ENCODE measurements at places on chromosomes 11 and 22. TPM values are rescaled to one million over a fixed set of nuclear protein-coding genes. Genes with fewer than 3 reads are reported as not detected.

Gene SYT12
- polyA plus RNA-seq, result 0.50 TPM

Gene CAPN5
- 28.8 TPM for polyA plus RNA-seq

Gene RIN1
- 9.5 TPM for polyA plus RNA-seq

Gene SCN2B
- 0.92 TPM for polyA plus RNA-seq

Gene DEPDC7
- polyA plus RNA-seq, result 12.5 TPM

DNA sequence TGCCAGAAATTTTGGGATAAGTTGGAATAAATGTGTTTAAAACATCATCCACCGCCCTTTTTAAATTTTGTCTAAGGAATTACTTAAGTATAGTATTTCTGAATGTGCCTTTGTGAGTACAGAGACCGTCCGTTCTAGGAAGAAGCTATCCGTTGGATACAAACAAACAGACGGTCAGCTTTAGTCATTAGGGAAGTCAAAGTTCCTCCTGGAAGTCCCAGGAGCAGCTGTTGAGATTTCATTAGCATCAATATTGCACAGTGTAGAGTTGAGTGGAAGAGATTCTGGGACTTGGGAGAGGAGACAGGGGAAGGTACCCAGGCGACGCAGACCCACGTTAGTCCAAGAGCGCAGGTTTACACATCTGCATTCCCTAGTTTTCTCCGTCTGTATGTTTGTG lies 15.7 kb upstream of the ADSL start:
- H3K27me3 ChIP-seq, result no peaks in the 10 kb centered on the region
- no peaks in the 10 kb centered on the region for H3K36me3 ChIP-seq
- H3K27ac ChIP-seq, result no peak overlapping the region

DNA sequence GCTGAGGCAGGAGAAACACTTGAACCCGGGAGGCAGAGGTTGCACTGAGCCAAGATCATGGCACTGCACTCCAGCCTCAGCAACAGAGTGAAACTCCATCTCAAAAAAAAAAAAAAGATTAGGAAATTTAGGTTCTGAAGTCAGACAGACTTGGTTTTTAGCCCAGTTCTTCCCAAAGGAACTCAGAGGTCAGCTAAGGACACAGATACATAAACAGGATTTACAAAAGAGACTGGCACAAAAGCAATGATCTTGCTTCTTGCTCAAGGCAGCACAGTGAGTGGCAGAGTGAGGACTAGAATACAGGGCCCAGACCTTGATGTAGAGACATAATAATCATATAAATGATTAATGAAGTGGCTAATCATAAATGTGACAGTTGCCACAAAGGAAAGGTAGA lies 25.4 kb upstream of the RRAS2 start:
- H3K36me3 ChIP-seq, result no peaks in the 10 kb centered on the region
- no peak for DNase-seq
- no peak overlapping the region for H3K27ac ChIP-seq
- peaks cover 23% of the 10 kb centered on the region for H3K27me3 ChIP-seq
- no peak overlapping the region for H3K4me3 ChIP-seq

- H3K4me1 ChIP-seq, result peaks cover 3% of the 10 kb centered on the region
- no peak overlapping the region for H3K4me3 ChIP-seq
These were observed 13.8 kb upstream of the TUBA8 start for GRCh38 chr22:18096823-18097222.

DNA sequence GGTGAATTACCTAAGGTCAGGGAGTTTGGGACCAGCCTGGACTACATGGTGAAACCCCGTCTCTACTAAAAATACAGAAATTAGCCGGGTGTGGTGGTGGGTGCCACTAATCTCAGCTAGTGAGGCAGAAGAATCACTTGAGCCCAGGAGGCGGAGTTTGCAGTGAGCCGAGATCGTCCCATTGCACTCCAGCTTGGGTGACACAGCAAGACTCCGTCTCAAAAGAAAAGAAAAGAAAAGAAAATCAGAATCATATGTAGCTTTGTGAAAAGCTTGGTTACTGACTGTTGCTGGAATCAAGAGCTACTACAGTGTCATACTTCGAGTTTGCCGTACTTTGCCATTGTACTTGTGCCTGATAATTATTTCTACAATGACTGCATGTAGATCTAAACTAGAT lies 4.2 kb upstream of the TMEM135 start:
- no peaks in the 10 kb centered on the region for H3K36me3 ChIP-seq
- no peak overlapping the region for H3K27ac ChIP-seq
- no peak overlapping the region for H3K4me3 ChIP-seq
- no peaks in the 10 kb centered on the region for H3K27me3 ChIP-seq
- no peak for DNase-seq
- H3K4me1 ChIP-seq, result peaks cover 9% of the 10 kb centered on the region

DNA sequence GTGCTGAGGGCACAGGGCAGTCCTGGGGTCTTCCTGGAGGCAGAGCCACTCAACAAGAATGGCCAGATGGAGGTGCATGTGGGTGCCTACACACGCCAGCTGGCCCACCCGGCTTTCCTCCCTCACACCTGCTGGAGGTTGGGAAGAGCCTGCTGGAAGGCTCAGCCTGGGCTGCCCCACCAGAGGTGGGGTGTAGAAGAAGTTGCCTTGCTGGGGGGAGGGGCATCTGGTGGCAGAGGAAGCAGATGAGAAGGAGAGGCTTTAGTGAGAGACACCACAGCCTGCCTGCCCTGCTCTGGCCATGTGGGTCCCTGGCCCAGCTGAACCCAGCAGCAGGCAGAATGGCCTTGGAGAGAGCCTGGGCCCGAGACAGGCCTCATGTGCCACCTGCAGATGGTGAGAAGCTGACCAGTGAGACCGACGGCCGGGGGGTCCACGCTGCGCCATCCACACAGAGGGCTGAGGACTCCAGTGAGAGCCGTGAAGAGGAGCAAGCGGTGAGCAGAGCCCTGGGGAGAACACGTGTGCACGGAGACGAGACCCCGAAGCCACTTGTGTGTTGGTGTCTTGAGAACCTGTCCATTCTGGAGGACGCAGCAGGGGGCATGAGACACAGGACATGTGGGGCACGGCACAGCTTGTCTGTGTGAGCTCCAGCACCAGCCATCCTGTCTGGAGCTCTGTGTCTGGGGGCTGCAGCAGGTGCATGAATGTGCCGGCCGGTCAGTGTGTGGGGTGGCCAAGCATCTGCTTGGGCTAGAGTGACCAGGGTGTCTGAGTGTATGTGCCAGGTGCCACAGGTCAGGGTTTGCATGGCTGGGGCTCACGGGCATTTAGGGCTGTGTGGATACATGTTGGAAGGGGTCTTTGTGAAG lies 2.7 kb downstream of the B4GALNT4 start:
- H3K27me3 ChIP-seq, result no peaks in the 10 kb centered on the region
- H3K4me1 ChIP-seq, result peaks cover 10% of the 10 kb centered on the region
- H3K27ac ChIP-seq, result no peak overlapping the region
- H3K36me3 ChIP-seq, result no peaks in the 10 kb centered on the region
- no peak for DNase-seq
- no peak overlapping the region for H3K4me3 ChIP-seq

DNA sequence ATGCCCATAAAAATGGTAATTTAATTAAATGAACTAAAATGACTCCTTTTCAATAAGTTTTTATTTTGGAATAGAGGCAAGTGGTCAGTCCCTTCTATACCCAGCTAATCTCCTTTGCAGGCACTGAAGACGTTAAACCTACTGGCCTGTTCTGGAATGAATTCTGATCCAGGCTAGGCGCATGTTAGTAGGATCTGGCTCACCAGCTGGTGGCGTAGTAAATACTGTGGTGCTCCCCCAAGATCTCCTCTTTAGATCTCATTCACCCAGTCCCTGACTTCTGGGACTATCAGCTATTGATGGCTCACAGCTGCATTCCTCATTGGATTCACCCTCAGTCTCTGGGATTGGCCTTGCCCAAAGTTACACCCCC lies 173.7 kb upstream of the DDI1 start:
- no peaks in the 10 kb centered on the region for H3K4me1 ChIP-seq
- H3K4me3 ChIP-seq, result no peak overlapping the region
- H3K27ac ChIP-seq, result no peak overlapping the region

DNA sequence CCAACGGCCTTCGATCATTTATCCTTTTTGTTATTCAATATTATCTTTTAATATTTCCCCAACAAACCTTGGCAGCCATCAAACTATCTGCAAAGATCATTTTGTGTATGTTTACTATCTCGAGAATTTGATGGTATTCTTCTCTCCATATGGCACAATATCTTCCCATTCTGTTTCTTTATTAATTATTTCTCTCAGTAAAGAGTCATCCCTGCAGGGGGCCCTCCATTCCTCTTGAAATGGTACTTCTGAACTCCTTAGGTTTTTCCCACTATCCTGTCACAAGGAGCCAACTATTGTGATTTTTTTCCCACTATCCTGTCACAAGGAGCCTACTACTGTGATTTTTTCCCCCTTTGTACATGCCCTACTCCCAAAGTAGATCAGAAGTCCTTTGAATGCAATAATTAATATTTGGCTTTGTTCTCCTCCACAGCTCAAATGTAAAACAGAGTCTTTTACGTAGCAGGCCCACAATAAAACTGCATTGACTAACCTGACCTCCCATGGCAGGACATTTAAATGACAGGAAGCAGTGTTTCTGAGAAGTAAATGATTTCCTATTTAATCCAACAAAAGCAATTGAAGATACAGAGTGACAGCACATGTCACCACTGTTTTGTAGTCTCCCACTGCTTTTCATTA lies 43.3 kb downstream of the PDGFD start:
- no peaks in the 10 kb centered on the region for H3K36me3 ChIP-seq
- no peak overlapping the region for H3K4me3 ChIP-seq
- no peaks in the 10 kb centered on the region for H3K4me1 ChIP-seq
- DNase-seq, result peak; percentile 6

- H3K4me3 ChIP-seq, result no peak overlapping the region
- DNase-seq, result no peak
- H3K4me1 ChIP-seq, result peaks cover 44% of the 10 kb centered on the region
- H3K36me3 ChIP-seq, result no peaks in the 10 kb centered on the region
These were observed 28.5 kb downstream of the MAML2 start for GRCh38 chr11:96314326-96315020.

- no peaks in the 10 kb centered on the region for H3K36me3 ChIP-seq
- no peak for DNase-seq
- H3K27ac ChIP-seq, result peak overlapping the region; percentile 93
- H3K27me3 ChIP-seq, result no peaks in the 10 kb centered on the region
These were observed 80.3 kb downstream of the ME3 start for GRCh38 chr11:86592047-86592591.

DNA sequence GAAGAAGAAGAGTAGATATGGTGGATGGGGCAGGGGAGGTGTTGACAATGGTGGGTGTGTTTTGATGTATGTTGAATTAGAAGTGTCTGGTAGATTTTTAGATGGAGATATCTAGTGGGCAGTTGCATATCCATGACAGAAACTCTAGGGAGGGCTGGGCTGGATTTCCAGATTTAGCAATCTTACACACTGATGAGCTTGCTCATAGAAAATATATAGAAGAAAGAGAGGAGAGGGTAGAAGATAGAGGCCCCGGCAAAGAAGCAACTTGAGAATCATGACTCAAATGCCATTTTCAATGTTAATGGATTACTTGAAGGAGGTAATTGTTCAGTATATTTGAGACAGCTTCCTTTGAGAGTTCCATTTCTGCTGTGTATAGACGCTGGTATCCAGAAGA lies 8.2 kb downstream of the REXO2 start:
- H3K36me3 ChIP-seq, result no peaks in the 10 kb centered on the region
- peak overlapping the region; percentile 4 for H3K27ac ChIP-seq
- DNase-seq, result no peak
- no peak overlapping the region for H3K4me3 ChIP-seq
- peaks cover 20% of the 10 kb centered on the region for H3K4me1 ChIP-seq
- no peaks in the 10 kb centered on the region for H3K27me3 ChIP-seq

- no peak overlapping the region for H3K27ac ChIP-seq
- no peak for DNase-seq
- no peak overlapping the region for H3K4me3 ChIP-seq
- peaks cover 13% of the 10 kb centered on the region for H3K4me1 ChIP-seq
- no peaks in the 10 kb centered on the region for H3K27me3 ChIP-seq
These were observed 22.0 kb downstream of the MMP20 start for GRCh38 chr11:102603091-102603490.

DNA sequence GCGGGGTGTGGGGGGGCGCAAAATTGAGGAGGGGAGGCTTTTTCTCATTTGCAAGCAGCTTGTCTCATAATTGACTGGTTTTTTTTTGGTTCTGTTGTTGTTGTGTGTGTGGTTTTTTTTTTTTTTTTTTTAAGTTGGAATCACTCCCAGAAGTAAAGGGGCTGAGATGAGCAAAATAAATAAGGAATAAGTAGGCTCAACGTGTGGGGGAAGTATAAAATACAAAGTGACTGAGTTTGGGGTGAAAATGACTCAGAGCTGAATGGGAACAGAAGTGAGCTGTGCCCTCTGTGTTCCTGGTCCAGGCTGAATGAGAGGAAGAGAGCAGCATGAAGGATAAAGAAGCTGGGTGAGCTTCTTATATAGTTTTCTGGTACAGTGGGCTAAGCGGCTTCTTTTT lies 90.0 kb downstream of the GRIK4 start:
- no peaks in the 10 kb centered on the region for H3K27me3 ChIP-seq
- no peaks in the 10 kb centered on the region for H3K36me3 ChIP-seq
- DNase-seq, result no peak

DNA sequence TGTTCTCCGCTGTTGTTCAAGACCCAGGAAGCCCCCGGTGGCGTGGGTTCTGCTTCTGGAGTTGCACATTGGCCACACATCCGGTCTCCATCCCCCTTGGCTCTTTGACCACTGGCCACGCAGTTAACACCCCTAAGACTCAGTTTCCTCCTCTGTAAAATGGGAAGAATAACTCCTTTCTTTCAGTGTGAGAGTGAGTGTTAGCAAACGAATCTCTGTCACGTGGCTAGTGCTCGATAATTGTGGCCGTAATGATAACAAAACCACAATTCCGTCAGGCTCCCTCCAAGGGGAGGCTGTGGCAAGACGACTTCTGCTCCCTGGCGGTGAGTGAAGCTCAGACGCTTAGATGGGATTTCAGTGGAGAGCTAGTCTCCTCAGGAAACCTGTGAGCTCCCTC lies 315.2 kb upstream of the B3GAT1 start:
- peaks cover 12% of the 10 kb centered on the region for H3K4me1 ChIP-seq
- DNase-seq, result no peak
- H3K27ac ChIP-seq, result no peak overlapping the region
- no peaks in the 10 kb centered on the region for H3K36me3 ChIP-seq

DNA sequence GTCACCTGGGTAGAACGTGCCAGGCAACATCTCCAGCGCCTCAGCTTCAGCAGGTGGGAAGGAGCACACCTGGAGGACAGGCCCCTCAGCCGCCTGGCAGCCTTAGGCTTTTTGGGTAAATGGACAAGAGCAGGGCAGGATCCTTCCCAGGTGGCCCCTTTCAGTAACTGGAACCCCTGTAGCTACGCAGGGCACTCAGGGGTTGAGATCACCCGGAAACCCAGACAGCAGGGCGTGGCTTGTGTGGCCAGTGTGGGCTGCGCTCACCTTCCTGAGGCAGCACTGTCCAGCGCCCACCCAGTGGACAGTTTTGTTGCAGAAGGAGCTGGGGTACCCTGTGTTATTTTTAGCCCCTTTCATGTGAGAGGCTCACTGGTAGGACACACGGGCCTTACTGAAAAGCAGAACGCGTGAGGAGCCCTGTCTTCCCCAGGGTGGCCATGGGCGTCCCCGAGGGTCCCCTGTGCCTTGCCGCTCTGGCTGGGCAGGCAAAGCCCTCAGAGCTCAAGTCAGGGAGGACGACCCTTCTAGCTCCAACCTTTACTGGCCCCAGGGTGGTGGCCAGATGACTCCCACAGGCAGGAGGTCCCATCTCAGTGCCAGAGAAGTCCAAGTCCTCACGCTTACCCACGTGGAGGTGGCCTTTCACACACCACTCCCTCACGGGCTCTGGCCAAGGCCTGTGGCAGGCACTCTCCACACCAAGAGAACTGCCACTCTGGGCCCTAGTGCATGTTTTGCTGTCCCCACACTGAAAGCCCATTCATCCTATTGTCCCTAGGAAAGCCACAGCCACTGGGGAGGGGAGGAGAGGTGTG lies 75.8 kb downstream of the CTTN start:
- no peak for DNase-seq
- H3K27me3 ChIP-seq, result no peaks in the 10 kb centered on the region
- H3K4me1 ChIP-seq, result no peaks in the 10 kb centered on the region
- no peaks in the 10 kb centered on the region for H3K36me3 ChIP-seq
- no peak overlapping the region for H3K4me3 ChIP-seq

Measured in hepatocyte (in vitro differentiated cells).